Stimulated activated CD4-positive, alpha-beta T cell treated with anti-CD3 and anti-CD28 coated beads, Interleukin-15, amount 100 ng/mL, for 1 hour (primary cell): ENCODE measurements at places on chromosomes 12 and 14.

- no peak for DNase-seq
These were observed 988.9 kb upstream of the FLRT2 start for GRCh38 chr14:84541018-84541417.

DNA sequence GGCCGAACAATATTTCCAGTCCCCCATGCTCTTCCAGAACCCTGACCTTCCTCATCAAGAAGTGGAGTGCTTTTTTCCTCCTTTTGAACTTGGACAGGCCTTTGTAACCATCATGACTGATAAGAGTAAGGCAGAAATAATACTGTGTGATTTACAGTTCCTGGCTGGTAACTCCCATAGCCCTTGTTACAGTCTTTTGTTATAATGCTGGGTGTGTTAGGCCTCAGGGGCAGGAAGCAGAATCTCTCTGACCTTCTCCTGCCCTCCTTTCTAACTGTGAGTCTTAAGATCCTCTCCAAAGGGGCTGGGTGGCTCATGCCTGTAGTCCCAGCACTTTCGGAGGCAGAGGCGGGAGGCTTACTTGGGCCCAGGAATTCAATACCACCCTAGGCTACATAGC, 59.5 kb downstream of the BCAT1 start:
- DNase-seq = no peak

DNA sequence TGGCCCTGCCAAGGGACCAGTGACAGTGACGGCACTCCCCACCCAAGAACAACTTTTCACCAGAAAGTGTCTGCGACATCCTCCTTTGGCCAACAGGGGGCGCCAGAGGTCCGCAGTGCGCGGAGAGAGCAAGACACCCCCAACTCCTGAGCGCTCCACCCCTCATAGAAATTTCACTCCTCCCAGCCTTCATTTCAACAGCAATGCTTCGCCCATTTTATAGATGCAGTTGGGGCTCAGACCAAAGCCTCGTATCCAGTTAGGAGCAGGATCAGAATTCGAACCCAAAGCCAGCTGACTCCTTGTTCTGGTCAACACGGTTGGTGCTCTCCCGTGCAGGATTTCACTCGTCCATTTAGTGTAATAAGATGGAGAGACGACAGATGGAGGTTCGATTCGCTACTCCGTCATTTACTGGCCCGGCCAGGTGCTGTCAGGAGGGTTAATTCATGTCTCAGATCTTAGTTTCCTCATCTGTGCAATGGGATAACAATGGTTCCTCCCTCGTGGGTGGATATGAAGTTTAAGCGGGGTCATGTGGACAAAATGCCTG, 2.4 kb upstream of the POP5 start:
- peak; percentile 74 for DNase-seq

- DNase-seq = no peak
These were observed 104.1 kb downstream of the LGMN start for GRCh38 chr14:92644171-92644969.

- no peak for DNase-seq
These were observed 190.2 kb downstream of the FSCB start for GRCh38 chr14:44316647-44317440.

DNA sequence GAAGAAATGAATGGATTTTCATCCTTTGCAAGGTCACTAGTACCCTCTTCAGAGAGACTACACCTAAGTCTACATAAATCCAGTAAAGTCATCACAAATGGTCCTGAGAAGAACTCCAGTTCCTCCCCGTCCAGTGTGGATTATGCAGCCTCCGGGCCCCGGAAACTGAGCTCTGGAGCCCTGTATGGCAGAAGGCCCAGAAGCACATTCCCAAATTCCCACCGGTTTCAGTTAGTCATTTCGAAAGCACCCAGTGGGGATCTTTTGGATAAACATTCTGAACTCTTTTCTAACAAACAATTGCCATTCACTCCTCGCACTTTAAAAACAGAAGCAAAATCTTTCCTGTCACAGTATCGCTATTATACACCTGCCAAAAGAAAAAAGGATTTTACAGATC, 40.8 kb downstream of the SPATA7 start:
- DNase-seq = no peak

DNA sequence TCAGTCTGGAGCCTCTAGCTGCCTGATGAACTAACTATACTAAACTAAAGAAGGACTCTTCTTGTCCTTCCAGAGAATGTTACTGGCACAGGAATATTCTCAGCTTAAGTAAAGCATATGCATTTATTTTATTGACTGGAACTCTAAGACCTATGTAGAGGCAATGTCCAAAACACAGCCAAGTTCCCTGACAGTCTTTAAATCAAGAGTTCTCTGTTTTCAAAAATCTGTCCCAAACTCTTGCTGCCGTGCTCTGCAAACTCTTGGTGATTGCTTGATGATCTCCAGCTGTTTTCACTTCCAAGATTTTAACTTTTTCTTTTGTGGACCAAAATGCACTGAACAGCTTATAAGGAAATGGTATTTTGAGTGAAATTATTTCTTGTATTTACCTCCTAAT, 67.5 kb upstream of the DAAM1 start:
- DNase-seq = no peak

DNA sequence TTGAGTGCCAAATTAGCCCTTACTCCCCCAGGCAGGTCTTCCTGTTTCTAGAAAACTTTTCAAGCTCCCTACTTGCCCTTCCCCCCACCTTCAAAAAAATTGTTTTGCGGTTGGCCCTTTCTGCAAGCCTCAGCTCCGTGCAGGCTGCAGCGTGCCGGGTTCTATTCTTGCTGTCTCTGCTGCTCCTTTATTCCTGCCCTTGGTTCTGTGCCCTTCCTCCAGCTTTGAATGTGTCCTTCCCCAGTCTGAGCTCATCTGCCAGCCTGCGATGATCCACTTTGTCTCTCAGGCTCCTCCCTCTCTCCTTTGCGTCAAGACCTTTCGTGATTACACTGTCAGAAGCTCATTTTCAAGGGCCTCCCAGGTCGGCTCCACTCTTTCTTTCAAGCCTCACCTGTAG, 98.6 kb downstream of the IRF2BPL start:
- DNase-seq = peak; percentile 18

- DNase-seq = no peak
These were observed 499.7 kb downstream of the EGLN3 start for GRCh38 chr14:33451211-33451610.

DNA sequence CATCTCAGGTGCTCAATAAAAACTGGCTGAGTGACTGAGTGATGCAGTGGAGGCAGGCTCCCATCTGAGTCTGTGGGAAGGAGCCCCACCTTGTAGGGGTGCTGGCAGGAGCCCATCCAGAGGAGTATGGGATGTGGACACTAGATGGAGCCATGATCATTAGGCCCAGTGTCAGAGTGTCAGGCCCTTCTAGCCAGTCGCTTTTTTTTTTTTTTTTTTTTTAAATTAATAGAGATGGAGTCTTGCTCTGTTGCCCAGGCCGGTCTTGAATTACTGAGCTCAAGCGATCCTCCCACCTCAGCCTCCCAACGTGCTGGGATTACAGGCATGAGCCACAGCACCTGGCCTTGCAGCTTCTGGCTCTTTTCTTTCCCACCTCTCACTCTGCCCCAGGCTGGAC, 11.5 kb downstream of the RITA1 start:
- DNase-seq = peak; percentile 17

DNA sequence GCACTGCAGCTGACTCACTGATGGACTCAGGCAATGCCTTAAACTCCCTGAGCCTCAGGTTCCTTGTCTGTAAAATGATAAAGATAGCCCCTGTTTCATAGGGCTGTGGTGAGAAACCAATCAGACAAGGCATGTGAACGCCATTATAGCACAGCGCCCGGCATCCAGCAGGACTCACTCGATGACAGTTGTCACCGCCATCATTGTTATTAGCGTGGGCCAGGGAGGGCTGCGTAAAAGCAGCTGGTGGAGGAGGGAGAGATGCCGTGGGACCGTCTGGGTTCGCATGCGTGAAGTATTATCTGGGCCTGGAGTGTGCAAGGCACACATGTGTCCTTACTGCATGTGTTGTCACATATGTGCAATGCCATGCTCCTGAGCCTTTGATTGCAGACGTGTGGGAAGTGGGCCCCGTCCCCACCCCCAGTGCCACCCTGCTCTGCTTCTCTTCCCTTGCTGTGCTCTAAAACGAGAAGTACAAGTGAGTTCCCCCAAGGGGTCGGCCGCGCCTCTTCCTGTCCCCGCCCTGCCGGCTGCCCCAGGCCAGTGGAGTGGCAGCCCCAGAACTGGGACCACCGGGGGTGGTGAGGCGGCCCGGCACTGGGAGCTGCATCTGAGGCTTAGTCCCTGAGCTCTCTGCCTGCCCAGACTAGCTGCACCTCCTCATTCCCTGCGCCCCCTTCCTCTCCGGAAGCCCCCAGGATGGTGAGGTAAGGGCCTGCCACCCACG, at the start of gene PTPN6:
Gene PTPN6 (plus strand): TSS at position 546 of the 730 bp plus-strand sequence. CDS start 157 bp downstream, at position 703.
- no peak for DNase-seq

- no peak for DNase-seq
These were observed 1918.0 kb upstream of the FLRT2 start for GRCh38 chr14:83611906-83612390.

- DNase-seq = no peak
These were observed 1257.5 kb downstream of the FSCB start for GRCh38 chr14:43249591-43249990.
